ENCODE measurements at places on chromosomes 7 and 10.

- no peak for DNase-seq
Measured at GRCh38 chr10:118500477-118501104, 94.9 kb downstream of the PRLHR start.

GRCh38 chr10:86944471-86944870 is 12.9 kb downstream of the MMRN2 start:
- DNase-seq, result peak; percentile 33

GRCh38 chr7:128928159-128928813 is 9.4 kb upstream of the IRF5 start:
- no peak for DNase-seq

DNA sequence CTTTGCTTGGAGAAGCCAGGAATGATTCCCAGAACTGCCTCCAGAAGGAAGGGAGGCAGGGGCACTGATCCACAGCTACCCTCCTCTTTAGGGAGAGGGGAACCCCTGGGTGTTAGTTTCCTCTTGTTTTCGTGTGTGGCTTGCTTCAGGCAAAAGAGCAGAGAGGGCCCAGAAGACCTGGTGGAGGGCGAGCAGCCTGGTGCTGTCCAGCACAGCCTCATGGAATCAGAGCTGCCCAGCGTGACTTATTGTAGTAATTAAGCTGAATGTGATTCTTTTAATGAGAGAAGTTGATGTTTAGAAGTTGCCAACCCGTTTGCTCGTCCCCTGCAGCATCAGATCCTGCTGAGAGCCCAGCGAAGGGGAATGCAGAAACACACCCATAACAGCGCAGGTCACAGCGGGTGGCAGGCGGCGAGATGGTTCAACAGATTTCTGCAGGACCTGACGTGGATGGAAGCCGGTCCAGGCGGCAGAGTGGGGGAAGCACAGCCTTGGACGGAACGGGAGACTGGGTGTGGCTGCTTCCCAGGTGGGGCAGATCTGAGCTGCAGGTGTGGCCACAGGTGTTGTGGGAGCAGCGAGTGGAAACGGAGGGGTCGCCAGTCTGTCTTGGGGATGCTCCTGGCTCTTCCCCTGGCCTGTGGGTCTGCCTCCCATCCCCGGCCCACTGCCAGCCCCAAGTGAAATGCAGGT is 53.7 kb upstream of the SHH start:
- peak; percentile 49 for DNase-seq

GRCh38 chr10:73979809-73980433 is 18.0 kb upstream of the VCL start:
- no peak for DNase-seq
